Upper lobe of right lung (tissue), 1 donor: ENCODE measurements at places on chromosomes 12 and 14.
A peak's percentile ranks its signal among the peaks of the same experiment; 100 is the strongest.

DNA sequence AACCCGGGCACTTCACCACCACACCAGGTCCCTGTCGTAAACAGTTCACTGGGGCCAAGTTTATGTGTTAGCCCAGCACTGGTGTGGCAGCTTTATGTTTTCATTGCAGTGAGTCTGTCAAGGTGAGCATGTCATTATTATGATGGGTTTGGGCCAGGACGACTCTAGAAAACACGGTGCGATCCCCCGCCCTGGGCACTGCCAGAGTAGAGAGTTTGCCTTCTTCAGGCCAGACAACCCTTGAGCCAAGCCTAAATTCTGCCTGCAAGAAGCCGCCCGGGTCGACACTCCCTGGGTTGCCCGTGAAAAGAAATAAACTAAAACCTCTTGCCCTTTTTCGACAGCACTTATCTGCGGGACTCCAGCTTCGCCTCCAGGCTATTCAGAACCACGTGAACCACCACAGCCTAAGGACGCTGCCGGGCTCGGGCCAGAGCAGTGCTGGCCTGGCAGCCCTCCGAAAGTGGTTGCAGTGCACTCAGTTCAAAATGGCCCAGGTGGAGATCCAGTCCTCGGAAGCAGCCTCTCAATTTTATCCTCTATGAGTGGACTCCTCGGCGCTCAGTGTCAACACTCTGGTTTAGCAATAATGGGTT is 81.8 kb downstream of the PRIMA1 start:
- no peak for DNase-seq

GRCh38 chr12:118345355-118345754 is 27.4 kb downstream of the TAOK3 start:
- DNase-seq = no peak

GRCh38 chr12:111519083-111519482 is 80.0 kb downstream of the ATXN2 start:
- DNase-seq = no peak

DNA sequence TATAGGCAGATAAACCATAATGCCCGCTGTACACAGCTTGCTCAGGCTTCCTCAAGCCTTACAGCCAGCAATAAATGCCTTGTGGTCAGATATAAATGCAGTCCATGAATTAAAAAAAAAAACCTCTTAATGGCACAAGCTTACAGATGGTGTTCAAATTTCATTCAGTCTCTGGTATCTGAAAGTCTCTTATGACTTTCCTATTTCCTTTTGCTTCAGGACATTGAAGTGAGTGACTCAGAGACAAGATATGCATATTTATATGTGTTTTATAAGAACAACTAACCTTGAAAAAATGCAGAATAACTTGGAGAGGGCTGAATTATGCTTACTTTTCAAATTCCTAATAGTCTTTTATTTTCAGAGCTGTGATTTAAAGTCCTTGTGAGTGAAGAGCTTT is 426.9 kb upstream of the MIS18BP1 start:
- no peak for DNase-seq

- peak; percentile 69 for DNase-seq
These were observed 116.3 kb downstream of the GLT1D1 start for GRCh38 chr12:128969480-128970055.

DNA sequence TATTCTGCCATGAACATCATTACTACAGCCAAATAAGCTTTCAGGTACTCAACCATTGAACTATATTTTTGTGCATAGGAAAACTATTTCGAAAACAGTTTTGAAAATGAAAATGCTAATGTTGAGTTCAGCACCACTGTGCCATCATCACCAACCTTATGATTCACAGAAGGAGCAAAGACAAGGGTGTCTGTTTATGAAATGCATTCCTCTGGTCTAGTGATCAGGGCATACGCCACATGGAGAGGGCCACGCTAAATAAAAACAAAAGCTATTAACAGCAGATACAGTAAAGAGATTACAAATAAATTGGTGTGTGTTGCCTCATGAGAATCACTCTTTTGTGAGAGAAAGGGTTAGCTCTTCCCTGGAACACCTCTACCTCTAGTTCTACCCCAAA is 43.2 kb upstream of the BMAL2 start:
- no peak for DNase-seq

- DNase-seq = no peak
These were observed 31.6 kb downstream of the POLR3B start for GRCh38 chr12:106389151-106389550.

- no peak for DNase-seq
These were observed 14.9 kb downstream of the HCAR2 start for GRCh38 chr12:122688291-122688690.

DNA sequence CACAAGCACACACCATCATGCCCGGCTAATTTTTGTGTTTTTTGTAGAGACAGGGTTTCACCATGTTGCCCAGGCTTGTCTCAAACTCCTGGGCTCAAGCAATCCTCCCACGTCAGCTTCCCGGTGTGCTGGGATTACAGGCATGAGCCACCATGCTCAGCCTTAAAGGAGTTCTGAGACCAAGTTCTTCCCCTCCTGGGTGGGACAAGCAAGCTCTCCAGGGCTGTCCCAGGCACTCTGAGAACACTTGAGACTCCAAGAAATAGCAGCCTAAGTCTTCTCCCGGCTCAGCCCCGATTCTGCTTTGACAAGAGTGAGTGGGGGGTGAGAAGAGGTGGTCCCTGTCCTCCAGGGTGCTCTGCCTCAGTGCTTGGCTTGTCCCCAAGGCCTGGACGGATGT is 86.4 kb downstream of the STAB2 start:
- no peak for DNase-seq
